ENCODE measurements at places on chromosomes 1 and 21. TPM values are rescaled to one million over a fixed set of nuclear protein-coding genes. Genes with fewer than 3 reads are reported as not detected.

DNAJC28 gene
- total RNA-seq = 1.1 TPM

FCGR1A gene
- not detected for total RNA-seq

CLDN17 gene
- total RNA-seq = not detected

TSSK3 gene
- 5.1 TPM for total RNA-seq

UTS2 gene
- total RNA-seq = not detected

TNNI3K gene
- not detected for total RNA-seq

THEM5 gene
- not detected for total RNA-seq

PCP4 gene
- not detected for total RNA-seq

LCE7A gene
- total RNA-seq = not detected

AQP10 gene
- total RNA-seq = not detected

GUCA2B gene
- not detected for total RNA-seq

All from uterine smooth muscle cell (primary cell).